ENCODE measurements at places on chromosomes 6 and 20.

DNA sequence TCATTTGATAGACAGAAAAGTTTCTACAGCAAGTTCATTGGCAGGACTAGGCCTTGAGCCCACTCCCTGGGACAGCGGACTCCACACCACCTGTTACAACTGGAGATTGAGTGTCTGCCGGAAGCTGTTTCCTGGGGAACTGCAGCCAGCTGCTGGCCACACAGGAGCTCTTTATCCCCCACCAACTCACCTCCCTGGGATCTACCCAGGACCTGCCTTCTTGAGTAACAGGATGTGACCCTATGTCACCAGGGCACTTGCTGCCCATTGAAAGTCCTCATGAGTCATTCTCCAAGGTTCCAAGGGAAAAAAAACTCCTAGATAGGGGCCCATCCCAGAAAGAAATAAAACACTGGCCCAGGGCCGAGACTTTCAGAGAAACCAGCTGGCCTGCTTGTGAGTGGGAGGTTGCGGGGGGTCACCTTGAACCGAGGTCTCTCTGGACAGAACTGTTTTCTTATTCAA lies 37.4 kb upstream of the SLC9A8 start:
- no peak for DNase-seq

DNA sequence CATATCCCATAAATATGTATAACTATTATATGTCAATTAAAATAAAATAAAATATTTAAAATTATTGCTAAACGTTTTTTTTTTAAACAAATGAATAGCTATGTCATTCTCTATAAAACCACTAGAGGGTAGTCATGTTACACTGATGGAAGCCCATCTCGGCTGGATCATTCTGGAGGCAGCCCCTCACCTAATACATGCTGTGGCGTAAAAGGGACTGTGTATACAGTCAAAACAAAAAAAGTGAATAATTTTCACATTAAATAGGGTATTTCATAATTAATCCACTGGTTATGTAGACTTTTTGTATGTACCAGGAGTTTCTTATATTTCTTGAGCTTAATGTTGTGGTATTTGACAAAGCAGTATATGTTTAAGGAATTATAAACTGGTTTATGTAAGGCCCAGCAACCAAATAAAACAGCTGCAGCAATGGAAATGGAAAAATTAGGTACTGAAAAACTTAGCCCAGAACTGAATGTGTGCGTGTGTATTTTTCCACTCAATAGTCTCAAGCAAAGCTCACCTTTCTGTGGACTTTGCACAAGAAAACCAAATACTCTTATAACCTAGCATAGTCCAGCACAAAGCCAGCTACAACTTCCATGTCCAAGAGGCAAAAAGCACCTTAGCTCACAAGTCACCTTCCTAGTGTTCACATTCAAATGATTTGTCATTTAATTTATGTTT lies 81.7 kb downstream of the COL9A1 start:
- DNase-seq, result peak; percentile 14

- no peak for DNase-seq
Measured at GRCh38 chr6:1701668-1702353, 92.1 kb downstream of the FOXC1 start.

DNA sequence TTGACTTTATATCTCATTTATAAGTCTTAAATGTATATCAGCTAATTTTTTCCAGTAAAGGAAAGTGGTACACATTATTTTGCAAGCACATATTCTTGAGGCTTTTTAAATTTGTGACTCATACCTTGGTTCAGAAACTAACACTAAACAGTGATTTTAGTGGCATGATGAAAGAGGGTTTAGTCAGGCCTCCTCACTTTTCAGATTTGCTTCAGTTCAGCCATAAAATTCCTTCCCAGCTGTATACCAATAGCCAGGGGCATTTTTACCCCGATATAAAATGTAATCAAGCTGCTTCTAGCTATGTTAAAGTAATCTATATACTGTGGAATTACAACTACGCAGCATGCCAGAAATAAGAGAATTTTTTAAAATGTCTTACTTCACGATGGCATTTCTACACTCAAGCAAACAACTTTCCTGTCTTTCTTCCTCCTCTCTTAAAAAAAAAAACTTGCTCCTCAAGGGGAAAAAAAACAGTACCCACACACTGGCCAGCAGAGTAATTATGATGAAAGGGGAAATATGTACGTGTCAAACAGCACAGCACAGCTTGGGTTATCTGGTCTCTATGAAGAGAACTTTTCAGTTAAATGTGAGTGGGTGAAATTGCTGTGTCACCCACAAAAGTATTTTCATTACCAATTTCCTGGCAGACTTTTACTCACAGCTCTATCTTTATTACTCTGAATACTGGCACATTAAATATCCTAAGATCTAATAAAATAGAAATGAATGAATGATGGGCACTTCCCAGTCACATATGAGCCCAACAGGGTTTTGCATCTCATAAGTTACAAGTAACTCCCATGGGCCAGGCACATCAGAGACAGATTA lies 244.8 kb upstream of the TENT5A start:
- DNase-seq, result no peak

GRCh38 chr6:162625846-162626540 lies 101.6 kb downstream of the PRKN start:
- no peak for DNase-seq

DNA sequence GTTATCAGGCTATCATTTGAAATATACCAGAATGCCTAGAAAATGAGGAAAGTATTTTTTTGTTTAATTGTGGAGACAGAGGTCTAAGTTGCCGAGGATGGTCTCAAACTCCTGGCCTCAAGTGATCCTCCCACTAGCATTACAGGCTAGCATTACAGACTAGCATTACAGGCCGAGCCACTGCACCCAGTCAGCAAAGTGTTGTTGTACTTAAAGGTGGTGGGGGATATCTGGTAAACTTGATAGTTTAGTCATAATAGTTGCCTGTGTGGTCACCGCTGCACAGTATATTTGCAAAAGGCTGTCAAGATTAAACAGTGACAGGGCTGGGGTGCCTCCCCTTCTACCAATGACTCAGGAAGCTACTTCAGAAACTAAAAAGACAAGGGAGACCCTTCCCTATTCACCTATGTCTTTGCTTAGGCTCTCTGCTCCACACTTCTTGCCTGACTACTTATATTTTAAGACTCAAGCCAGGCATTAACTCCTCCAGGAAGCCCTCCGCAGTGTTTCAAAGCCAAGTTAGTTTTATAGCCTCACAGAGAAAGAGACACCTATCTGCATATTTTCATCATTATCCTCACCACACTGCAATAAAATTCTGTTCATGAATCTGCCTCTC lies 3.1 kb upstream of the AKIRIN2 start:
- DNase-seq, result no peak

- DNase-seq, result no peak
Measured at GRCh38 chr6:121614115-121614514, 178.7 kb downstream of the GJA1 start.

DNA sequence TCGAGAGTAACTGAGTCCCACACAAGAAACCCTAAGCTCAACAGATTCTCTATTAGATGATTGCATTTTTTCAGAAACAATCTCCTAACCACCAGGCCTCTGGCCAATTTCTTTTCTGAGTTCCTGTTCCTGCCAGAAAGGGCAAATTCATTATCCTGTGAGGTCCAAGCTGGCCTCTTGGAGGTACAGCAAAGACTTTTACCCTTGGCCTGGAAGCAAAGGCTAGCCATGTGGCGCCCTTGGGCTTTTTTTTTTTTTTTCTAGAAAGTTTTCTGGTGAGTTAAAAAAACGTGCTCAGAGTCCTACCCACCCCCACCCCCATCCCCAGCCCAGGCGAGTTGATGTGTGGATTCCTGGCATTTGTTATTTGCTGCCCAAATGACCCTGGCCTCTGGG lies 59.0 kb upstream of the EEF1A1 start:
- DNase-seq, result no peak

- no peak for DNase-seq
Measured at GRCh38 chr6:111601886-111602285, 3.8 kb downstream of the TRAF3IP2 start.

- no peak for DNase-seq
Measured at GRCh38 chr20:36548006-36548315, 6.6 kb downstream of the MYL9 start.

- DNase-seq, result no peak
Measured at GRCh38 chr6:43129434-43130194, 41.5 kb upstream of the SRF start.

- DNase-seq, result no peak
Measured at GRCh38 chr6:113004470-113005270, 657.5 kb downstream of the RFPL4B start.

DNA sequence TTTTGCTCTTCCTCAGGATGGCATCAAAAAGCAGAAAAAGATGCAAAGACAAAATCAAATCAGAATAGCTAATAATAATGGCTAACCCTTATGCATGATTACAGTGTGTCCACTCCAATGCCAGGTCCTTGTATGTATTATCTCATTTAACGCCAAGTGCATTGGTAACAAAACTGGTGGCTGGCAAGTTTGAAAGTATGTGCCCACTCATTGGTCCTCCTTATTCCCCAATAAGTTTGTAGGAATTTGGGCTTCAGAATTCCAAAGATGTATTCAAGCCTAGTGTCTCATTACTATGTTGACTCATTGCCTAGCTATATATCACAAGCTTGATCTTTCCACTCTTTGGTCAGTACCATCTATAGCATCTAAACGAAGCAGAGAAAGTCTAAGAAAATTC lies 196.6 kb downstream of the GJA10 start:
- no peak for DNase-seq

DNA sequence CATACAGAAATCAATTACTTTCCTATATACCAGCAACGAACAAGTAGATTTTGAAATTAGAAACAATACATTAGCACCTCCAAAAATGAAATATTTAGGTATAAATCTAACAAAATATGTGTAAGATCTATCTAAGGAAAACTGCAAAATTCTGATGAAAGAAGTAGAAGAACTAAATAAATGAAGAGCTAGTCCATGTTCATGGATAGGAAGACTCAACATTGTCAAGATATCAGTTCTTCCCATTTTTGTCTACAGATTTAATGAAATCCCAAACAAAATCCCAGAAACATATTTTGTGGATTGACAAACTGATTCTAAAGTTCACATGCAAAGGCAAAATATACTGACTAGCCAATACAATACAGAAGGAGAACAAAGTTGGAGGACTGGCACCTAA lies 33.7 kb downstream of the PREP start:
- DNase-seq, result no peak

DNA sequence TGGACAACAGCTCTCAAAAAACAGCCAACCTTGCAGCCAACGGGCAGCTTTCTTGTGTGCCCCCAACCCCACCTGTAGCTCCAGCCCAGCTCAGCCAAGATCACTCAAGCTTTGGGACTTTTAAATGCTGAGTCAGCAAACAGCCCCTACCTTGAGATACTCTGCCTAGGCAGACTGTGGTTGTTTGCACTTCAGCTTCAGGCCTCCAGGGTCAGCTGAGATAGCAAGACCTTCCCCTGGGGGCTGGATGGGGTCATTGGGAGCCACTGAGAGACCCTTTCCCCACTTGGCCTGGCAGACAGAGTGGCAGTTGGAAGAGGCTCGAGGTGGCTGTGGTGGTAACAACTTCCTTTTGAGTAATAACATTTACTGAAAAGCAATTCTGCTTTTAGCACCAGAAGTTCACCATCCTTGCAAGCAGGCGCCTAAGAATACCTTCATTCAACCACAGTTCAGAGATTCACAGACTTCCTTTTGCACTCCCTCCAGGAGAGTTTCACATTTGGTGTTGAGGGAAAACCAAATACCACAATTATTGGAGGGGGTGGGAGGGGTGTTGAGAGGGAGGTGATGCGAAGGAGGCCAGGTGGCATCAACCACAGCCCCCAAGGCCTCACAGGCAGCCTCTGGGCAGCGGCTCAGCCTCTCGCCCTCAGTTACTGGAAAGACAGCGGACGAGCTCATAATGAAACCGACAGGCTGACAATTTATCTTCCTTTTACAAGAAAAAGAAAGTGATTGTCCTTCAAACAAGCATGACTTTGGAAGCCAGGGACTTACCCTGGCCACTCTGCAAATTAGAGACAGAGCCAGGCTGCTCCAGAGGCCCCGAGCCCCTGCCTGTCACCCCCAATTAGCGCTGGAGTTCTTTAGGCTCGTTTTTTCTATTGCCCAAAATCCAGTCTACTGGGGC lies 148.1 kb downstream of the CEBPB start:
- DNase-seq, result no peak

DNA sequence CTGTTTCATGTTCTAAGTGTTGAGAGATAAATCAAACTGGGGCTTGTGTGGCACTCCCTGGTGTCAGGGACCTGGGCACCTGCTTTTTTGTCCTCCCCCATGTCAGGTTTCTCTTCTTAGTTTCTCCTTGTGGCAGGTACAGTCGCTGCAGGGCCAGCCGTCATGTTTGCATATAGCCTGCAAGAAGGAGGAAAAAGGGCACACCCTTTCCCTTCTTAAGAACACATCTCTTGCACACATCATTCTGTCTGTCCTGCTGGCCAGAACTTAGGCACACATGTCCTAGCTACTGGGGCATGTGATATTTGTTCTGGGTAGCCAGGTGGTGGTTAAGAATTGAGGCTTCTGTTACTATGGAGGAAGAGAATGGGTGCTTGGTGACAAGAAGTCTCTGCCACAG lies 27.9 kb downstream of the CDC5L start:
- DNase-seq, result no peak

DNA sequence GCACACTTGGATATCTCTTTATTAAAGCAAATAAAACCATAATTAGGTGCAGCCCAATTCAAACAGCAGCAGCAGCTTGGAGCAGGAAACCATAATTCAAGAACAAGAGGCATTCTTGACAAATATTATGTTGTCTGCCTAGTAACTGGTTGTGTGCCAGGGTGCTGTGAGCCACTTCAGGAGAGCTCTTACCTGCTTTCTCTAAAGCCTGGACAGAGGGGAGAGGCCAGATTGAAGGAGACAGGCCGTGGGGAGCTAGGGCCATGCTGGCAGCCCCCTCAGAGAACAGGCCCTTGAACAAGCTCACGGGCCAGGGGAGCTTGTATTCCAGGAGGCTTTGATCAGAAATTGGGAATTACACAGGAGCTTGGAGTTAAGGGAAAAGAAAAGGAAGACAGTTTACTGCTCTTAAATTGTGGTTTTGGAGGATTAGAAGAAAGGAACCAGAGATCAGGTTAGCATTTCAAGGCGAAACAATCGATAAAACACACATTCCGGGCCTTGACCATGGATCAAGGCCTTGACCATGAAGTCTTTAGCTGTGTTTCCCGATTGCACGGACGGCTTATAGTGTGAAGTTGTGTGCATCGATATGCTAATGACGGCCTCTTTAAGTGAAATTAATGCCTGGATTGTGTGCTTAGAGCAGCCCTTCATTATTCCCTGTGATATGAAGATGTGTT lies 69.8 kb upstream of the NKX2-2 start:
- DNase-seq, result peak; percentile 96

DNA sequence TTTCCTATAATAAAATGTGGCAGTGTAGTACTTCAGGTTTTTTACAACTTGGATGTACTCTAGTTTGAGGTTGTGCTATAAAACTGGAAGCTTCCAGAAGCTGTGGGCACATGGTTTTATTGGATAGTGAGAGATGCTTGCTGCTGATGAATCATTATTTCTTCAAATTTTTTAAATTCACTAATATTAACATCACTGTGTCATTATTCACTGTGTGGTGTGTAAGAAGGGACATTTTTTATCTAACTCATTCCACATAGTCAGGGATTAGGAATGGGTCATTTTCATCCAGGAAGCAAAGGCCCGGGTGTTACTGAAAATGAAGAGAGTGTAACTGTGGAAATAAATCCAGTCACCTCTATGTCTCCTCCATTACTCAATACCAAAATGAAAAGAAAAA lies 421.0 kb downstream of the TENT5A start:
- no peak for DNase-seq

- no peak for DNase-seq
Measured at GRCh38 chr20:51888291-51888690, 86.0 kb upstream of the SALL4 start.
